HepG2 (cell line): ENCODE measurements at places on chromosomes 11 and 22. TPM values are rescaled to one million over a fixed set of nuclear protein-coding genes. Genes with fewer than 3 reads are reported as not detected.
A peak's percentile ranks its signal among the peaks of the same experiment; 100 is the strongest.

DNA sequence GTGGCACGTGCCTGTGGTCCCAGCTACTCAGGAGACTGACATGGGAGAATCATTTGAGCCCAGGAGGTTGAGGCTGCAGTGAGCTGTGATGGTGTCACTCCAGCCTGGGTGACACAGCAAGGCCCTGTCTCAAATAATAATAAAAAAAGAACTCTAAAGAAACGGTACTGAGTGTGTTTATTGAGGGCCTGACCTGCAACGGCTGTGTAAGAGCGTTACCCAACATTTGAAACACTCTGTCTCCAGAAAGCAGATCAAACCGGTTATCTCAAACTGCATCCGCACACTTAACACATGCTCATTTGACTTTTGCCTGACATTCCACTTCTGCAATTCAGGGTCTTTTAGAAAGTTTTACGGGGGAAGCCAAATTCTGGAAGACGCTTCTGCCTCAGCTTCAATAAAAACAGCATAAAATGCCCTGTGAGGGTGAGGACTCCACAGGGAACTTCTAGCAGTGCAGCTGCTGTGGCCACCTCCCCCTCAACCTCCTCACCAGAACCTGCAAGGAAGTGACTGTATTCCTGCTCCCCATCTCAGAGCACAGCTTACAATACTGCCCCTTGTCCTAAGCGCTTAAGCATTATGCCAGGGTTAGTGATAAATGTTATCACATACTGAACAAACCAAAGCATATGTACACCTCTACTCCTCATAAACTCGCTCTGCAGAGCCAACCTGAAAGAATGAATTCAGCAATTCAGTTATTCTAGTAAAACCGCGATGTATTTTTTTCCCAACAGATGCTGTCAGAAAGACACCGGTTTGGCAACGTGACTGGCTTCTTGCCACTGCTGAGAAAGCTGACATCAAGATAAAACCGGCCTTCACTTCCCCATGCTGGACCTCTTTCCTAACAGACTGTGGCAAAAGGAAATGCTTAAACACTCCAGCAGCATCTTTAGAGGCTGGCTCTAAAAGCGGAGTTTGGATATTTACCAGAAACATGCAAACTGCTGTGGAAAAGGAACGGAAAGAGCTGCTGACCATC is 52.2 kb downstream of the PRDM10 start:
- no peak overlapping the region for H3K27ac ChIP-seq
- no peaks in the 10 kb centered on the region for H3K4me1 ChIP-seq
- no peaks in the 10 kb centered on the region for H3K27me3 ChIP-seq
- peaks cover 9% of the 10 kb centered on the region for H3K36me3 ChIP-seq
- no peak for DNase-seq

RIMBP3C gene
- 0.11 and 0.15 TPM in 2 replicates for total RNA-seq

- H3K27me3 ChIP-seq: no peaks in the 10 kb centered on the region; the same call in 1 of the 2 replicates
- H3K4me3 ChIP-seq: no peak overlapping the region
- no peak for DNase-seq
- no peaks in the 10 kb centered on the region for H3K4me1 ChIP-seq
Observed at GRCh38 chr22:31800065-31800464, 46.2 kb downstream of the DEPDC5 start.

DNA sequence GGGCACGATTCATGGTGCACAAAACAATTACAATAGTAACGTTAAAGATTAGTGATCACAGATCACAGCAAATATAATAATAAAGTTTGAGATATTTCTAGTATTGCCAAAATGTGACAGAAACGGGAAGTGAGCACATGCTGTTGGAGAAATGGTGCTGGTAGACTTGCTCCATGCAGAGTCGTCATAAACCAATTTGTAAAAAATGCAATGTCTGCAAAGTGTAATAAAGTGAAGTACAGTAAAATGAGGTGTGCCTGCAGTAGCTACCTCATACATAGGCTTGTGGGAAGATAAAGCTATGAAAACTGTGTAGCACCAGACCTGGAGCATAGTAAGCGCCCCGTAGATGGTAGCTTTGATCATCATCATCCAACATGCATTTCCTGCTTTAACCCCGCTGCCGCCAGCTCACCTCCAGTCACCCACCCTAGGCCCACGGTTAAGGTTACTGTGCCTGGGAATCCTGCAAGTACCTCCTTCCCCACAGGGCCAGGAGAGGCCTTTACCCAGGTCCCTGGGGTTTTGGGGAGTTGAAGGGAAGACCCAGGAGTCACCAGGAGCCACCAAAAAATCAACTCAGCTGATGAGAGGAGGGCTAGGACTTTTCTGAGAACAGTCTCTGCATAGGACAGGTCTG is 59.2 kb downstream of the MYO7A start:
- H3K27me3 ChIP-seq: no peaks in the 10 kb centered on the region
- no peak for DNase-seq
- H3K27ac ChIP-seq: no peak overlapping the region
- no peak overlapping the region for H3K4me3 ChIP-seq
- H3K36me3 ChIP-seq: no peaks in the 10 kb centered on the region; the same call in 1 of the 2 replicates

DNA sequence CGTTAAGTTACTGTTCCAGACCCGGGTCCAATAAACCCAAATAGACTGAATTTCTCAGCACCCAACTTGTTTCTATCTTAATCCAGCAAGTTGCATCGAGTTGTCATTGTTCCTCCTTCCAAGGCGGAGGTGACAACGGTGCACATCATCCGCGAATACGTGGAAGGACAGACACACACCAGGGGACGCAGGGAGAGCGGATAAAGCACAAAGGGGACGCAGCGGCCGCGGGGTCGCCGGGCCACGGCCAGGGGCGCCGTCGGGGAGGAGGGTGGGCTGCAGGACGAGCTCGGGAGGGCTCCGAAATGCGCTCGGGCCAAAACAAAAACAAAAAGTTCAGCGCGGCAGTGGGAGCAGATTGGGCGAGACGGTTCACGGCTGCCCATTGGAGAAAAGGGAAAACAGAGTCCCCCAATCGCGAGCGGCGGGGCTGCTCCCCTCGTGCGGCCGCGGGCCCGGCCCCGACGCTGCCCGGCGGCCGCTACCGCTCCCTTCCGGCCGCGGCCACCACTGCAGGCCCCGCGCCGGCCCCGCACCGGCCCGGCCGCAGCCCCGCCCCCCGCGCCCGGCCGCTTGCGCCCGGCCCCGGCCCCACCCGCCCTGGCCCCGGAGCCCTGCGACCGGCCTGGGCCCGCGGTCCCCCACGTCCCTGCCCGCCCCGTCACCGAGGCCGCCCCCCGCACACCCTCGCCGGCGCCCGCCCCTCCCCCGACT is 518 bp downstream of the KMT5B start:
- no peaks in the 10 kb centered on the region; the same call in 2 of the 3 replicates for H3K27me3 ChIP-seq
- H3K4me3 ChIP-seq: peak overlapping the region; percentile 74
- no peaks in the 10 kb centered on the region for H3K36me3 ChIP-seq
- peak; percentile 65 for DNase-seq
- H3K27ac ChIP-seq: peak overlapping the region; percentile 98

DNA sequence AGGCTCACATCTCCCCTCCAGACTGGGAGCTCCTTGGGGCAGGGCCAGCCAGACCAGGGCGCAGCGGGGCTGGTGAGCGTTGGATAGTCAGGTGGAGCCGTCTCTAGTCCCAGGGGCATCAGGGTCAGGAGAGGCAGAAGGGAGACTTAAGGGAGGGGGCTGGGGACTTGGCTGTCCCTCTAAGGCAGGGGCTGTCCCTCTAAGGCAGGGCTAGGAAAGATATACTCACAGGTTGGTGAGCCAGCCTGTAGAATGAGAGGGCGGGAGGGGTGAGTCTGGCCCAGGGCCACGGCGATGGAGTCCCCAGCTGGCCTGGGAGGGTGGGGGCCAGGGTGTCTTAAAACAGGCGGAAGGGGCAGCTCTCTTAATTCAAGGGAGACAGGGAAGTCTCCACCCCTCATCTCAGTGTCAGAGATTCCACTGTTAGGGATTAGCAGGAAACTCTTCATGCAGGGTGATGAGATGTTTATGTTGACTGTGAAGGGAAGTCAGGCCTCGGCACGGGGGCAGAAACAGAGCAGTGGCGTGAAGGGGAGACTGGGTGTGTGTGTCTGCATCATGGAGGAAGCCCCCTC is 11.3 kb downstream of the P2RY2 start:
- peaks cover 16% of the 10 kb centered on the region for H3K4me1 ChIP-seq
- H3K27me3 ChIP-seq: no peaks in the 10 kb centered on the region; the same call in 1 of the 2 replicates
- no peak overlapping the region for H3K4me3 ChIP-seq
- H3K36me3 ChIP-seq: no peaks in the 10 kb centered on the region
- H3K27ac ChIP-seq: no peak overlapping the region

ASPHD2 gene
- 0.04 TPM in 1 of 2 replicates, not detected in the other for total RNA-seq

FAT3 gene
- not detected in 2 replicates for total RNA-seq

DNA sequence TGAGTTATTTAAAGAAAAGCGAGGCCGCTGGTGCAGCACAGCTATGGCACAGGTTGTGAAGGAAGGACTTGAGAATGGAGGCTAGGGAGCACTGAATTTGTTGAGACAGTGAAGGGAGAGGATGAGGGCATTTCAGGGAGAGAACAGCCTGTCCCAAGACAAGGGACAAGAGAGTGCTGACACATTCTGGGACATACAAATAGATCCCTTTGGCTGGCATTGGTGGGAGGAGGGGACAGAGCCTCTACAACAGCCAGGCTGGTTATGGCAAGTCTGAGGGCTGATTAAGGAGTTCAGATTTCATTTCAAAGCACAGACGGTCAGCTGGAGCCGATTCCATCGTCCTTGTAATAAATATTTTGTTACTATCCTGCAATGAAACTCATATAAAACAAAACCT is 1.7 kb upstream of the SLC29A2 start:
- no peak overlapping the region for H3K27ac ChIP-seq
- H3K36me3 ChIP-seq: no peaks in the 10 kb centered on the region
- H3K4me1 ChIP-seq: peaks cover 29% of the 10 kb centered on the region
- no peaks in the 10 kb centered on the region for H3K27me3 ChIP-seq
- no peak overlapping the region for H3K4me3 ChIP-seq
- DNase-seq: no peak

- no peaks in the 10 kb centered on the region for H3K4me1 ChIP-seq
- H3K27ac ChIP-seq: no peak overlapping the region
- H3K27me3 ChIP-seq: 0 out of 3 replicates have a peak, but pooled peaks cover 1% of the 10 kb centered on the region
- DNase-seq: no peak
Observed at GRCh38 chr11:79167510-79168188, 273.2 kb downstream of the TENM4 start.

DNA sequence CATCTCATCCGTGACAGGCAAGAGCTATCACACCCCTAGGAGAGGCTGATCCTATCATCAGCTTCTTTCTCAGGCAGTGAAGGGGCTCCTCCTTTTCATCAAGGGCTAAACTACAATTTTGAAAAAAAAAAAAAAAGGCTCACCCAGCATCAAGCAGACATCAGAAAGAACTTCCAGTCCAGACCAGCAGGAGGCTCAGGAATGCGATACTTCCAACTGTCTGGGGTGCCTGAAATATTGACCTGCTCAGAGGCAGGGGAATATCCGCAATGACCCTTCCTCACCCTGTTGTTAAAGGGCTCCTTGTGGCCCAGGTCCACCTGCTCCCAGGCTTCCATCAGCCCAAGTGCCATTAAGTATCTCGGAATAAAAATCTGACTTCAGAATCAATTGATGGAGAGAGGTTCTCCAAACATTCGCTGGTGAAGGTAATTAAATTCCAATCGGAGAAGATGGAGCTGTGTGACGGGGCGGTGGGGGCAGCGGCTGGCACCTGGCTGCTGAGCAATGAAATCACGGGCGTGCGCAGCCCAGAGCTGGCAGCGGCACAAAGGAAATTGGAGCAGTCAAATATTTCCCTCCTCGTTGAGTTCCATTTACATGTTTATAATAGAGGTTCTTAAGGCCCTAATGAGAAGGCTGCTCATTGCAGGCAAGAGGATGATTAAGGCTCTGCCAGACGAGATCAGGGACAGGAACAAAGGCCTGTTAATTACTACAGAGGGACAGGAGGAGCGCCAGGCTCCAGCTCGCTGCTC is 69.0 kb upstream of the THY1 start:
- H3K4me1 ChIP-seq: no peaks in the 10 kb centered on the region
- peaks cover 1% of the 10 kb centered on the region; the same call in 1 of the 2 replicates for H3K27me3 ChIP-seq
- no peaks in the 10 kb centered on the region for H3K36me3 ChIP-seq
- no peak overlapping the region for H3K27ac ChIP-seq
- DNase-seq: no peak

CSNK1E gene
- total RNA-seq: 19.8 and 34.7 TPM in 2 replicates

FAU gene
- total RNA-seq: 869 and 1,024 TPM in 2 replicates

DDX10 gene
- total RNA-seq: 32.0 and 39.5 TPM in 2 replicates

KLHL35 gene
- total RNA-seq: not detected in 2 replicates

- H3K36me3 ChIP-seq: no peaks in the 10 kb centered on the region
- no peaks in the 10 kb centered on the region for H3K4me1 ChIP-seq
- H3K27me3 ChIP-seq: no peaks in the 10 kb centered on the region; the same call in 1 of the 2 replicates
- H3K4me3 ChIP-seq: no peak overlapping the region
- DNase-seq: no peak
Observed at GRCh38 chr22:26385164-26385563, 43.9 kb upstream of the ASPHD2 start.

DNA sequence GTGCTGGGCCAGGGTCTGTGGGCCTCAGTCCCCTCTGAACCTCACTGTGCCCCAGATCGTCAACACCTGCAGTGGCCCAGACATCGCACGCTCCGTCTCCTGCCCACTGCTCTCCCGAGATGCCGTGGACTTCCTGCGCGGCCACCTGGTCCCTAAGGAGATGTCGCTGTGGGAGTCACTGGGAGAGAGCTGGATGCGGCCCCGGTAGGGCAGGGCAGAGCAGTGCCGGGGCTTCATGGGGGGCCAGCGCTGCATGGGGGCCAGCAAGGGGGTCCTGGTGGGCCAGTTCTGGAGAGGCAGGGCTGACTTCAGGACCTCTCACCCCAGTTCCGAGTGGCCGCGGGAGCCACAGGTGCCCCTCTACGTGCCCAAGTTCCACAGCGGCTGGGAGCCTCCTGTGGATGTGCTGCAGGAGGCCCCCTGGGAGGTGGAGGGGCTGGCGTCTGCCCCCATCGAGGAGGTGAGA is 16.3 kb downstream of the EPS8L2 start:
- H3K36me3 ChIP-seq: peaks cover 53% of the 10 kb centered on the region
- no peak overlapping the region for H3K27ac ChIP-seq
- 0 out of 2 replicates have a peak, but pooled peaks cover 10% of the 10 kb centered on the region for H3K4me1 ChIP-seq
- H3K27me3 ChIP-seq: no peaks in the 10 kb centered on the region
- no peak for DNase-seq

DNA sequence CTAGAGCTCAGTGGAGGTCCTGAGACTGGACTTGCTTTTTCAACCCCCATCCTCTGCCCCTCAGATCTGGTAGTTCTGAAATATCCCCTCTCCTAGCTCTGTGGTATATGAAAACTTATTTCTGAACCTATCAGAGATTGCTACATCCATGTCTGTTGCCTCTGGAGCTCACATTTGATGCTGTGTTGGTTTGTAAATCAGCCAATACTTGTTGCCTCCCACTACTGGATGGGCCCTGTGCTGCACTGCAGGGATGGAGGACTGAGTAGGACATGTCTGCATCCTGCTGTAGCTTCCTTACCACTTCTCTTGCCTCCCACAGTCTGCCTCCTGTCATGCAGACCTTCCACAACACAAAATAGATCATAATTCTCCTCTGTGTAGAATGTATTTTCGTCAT is 5.2 kb downstream of the OLFML1 start:
- DNase-seq: no peak
- H3K4me1 ChIP-seq: peaks cover 26% of the 10 kb centered on the region
- no peak overlapping the region for H3K4me3 ChIP-seq
- no peaks in the 10 kb centered on the region for H3K27me3 ChIP-seq

CREB3L1 gene
- total RNA-seq: not detected in 2 replicates
